ENCODE measurements at places on chromosomes 4 and X.

DNA sequence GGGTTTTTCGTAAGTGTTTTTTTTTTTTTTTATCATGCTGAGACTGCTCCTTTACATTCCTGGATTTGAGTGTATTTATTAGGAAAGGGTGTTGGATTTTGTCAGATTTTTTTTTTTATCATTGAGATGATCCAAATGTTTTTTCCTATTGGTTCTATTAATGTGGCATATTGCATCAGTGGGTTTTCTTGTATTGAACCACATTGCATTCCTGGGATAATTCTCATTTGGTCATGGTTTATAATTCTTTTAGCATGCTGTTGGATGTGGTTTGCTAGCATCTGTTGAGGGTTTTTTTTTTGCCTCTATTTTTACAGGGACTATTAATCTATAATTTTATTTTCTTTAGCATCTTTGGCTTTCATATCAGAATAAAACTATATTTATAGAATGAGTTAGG, 28.8 kb downstream of the COL4A5 start:
- no peak for DNase-seq

DNA sequence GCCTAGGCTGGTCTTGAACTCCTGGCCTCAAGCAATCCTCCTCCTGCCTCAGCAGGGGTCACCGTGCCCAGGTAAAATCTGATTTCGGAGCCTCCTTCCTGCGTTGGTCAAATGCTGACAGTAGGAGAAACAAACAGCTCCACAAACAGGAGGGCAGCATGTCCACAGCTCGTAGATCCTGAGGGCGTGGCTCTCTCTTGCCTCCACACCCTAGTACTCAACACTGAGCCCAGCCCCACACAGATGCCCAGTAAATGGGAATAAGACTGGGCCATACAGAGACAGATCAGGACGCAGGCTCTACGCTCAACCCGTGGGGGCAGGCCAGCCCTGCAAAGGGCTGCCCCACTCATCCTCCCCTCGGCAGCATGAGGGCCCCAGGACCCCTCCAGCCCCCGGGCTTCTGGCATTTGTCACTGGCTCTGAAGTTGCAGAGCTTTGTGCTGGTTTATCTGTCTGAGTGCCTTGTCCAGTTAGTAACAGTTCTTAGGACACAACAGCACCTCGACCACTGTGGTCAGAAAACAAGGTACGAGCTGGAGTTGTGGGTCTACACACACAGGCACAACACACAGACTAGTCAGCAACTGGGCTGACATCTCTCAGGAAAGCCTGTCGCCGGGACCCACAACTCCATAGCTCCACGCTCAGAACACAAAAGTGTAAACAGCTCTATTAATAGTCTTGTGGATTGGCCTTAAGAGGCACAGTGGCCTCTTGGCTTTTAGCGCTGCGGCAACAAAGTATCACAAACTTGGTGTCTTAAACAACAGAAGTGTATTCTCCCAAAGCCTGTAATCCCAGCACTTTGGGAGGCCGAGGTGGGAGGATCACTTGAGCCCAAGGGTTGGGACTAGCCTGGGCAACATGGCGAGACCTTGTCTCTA, 5.2 kb downstream of the TNIP2 start:
- DNase-seq = no peak

- DNase-seq = peak; percentile 16
Observed at GRCh38 chrX:15465347-15465746, 27.8 kb downstream of the PIR start.

DNA sequence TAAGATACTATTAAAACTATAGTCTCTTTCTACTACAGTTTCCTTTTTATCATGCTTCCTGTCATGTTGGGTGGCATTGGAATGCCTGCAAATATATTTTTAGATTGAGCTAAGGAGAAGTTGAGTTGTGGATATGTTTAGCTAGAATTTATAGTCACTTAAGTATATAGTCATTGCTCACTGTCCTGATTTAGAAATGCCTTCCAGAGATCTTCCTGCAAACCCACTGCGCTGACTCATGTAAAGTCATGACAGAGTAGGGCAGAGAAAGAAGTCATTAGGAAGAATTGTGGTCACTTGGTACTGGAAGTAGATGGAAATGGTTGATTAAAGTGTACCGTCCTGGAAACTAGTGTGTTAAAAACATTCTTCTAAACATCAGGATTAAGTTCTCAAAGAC, 490.3 kb upstream of the PABPC4L start:
- no peak for DNase-seq

- no peak for DNase-seq
Observed at GRCh38 chrX:111410590-111411078, 1.4 kb downstream of the DCX start.

DNA sequence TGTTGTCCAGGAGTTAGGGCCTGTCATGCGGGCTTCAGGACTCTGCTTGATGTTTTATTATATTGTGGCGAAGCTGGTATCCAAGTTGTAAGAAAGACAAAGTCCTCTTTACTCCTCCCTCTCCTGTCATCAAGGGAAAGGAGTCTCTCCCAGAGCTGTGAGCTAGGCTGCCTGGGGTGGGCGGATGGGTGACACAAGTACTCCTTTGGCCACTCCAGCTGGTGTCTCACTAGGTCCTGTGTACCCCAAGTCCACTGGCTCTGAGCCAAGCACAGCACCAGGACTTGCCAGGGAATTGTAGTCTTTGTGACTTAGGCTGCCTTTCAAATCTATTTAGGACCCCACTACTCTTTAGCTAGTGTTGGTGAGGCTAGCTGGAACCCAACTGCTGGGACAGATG, 36.7 kb upstream of the RPS6KA6 start:
- DNase-seq = no peak

- DNase-seq = no peak
Observed at GRCh38 chr4:157700898-157701694, 471.7 kb downstream of the GASK1B start.

GRCh38 chr4:108838451-108838850, 75.6 kb upstream of the ETNPPL start:
- no peak for DNase-seq

DNA sequence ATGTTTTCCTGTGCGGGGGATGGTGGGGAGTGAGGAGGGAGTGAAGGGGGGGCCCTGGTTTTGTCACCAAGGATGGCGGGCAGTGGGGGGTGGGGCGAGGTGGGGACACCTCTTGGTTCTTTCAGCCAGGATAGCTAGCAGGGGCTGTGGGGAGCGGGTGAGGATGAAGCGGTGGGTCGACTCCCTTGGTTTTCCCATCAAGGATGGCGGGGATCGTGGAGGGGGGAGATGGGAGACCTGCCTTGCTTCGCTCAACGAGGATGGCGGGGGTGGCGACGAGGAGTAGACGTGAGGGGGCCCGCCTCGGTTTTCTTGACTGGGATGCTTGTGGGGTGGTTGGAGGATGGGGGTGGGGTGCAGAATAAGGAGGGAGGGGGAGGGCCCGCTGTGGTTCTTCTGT, 643 bp downstream of the FHL1 start:
- no peak for DNase-seq

- no peak for DNase-seq
Observed at GRCh38 chr4:24470666-24471485, 113.5 kb downstream of the DHX15 start.

DNA sequence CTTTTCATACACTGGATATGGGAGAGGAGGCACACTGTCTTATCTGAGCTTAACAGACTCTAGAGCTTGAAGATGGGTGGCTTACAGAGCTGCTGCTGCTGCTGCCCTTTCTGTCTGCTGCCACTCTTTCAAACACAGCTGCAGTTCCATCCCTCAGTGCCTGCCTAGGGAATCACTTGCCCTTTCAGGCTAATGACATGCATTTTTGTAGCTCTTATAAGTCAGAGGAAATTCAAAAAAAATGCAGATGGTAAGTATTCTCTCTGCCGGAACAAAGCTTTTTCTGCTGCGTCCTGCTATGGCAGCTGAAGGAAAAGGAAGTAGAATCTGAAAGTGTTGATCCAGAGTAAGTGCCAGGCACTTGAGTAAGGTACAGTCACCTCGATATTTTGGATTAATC, 460.4 kb upstream of the DIAPH2 start:
- DNase-seq = no peak

- no peak for DNase-seq
Observed at GRCh38 chrX:10239611-10240064, 82.9 kb downstream of the CLCN4 start.

DNA sequence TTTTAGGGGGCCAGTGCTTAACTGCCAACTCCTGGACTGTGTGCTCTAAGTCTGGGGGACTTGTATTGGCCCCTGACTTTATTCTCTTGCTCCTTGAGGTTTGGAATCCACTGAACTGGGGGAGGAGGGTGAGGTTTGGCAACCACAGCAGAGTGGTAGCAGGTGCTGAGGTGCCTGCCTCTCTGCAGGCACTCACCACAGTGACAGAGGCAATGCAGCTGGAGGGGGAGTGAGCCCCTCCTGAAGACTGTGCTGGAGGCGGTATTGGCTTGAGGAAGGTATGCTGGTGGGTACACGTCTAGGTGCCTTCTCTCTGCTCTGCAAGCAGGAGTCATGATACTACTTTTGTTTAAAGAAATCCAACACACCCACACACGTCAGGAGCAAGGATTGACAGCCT, 24.6 kb downstream of the CFAP299 start:
- no peak for DNase-seq

- no peak for DNase-seq
Observed at GRCh38 chr4:7399440-7400234, 35.1 kb downstream of the PSAPL1 start.

DNA sequence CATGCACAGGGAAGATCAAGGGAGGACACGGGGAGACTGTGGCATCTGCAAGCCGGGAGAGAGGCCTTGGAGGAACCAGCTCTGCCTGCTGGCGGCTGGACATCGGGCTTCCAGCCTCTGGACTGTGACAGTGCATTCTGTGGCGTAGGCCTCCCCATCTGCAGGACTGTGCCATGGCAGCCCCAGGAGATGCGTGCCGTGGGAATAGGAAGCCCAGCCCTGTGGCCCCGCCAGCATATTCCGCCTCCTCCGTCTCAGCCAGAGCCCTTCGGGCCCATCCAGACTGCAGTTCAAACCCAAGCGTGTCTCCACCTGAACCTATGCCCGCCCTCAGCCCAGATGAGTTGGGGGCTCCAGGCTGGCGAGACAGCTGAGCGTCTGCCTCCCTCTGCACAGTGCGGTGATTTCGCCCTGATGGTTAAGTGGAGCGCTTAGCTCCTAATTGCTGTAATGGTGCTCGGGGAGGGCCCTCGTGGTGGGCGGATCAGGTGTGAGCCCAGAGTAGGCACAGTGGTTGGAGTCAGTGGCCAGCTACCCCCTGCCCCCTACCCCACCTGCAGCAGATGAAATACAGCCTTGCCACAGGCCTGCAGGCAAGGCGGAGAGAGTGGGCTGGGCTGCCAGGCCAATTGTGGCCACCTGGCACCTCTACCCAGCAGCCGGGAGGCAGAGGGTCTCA, 133.9 kb downstream of the HMX1 start:
- no peak for DNase-seq

DNA sequence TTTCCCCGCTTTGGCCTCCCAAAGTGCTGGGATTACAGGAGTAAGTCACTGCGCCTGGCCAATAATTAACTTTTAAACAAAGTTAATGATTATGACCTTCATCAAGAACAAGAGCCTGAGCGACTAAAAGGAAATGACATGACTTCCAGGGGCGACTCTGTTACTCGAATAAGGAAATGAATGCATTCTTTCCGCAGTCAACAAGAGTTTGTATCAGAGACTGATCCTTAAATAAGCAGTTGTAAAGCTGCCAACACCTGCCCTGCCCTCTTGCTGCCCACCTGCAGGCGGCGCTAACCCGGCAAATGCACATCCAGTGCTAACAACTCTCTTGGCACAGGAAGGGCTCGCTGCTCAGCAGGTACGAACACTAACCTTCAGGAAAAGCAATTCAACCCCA, 27.3 kb downstream of the WDR1 start:
- no peak for DNase-seq

DNA sequence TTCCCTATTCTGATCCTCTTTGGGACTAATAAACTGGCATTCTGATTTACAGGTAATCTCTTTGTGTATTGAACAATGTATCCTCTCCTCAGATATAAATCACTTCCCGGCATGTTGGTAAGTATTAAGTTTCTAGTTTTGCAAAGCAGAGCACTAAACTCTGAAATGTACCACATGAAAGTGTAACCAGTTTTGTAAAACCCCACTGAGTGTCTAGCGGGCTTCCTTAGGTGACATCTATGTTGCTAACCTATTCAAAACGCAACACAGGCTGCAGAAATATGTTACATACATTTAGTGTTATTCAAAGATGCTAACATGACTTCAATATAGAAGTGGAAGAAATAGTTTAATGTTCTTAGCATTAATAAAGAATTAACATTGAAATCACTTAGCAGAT, 25.2 kb downstream of the DNAJB14 start:
- DNase-seq = no peak

DNA sequence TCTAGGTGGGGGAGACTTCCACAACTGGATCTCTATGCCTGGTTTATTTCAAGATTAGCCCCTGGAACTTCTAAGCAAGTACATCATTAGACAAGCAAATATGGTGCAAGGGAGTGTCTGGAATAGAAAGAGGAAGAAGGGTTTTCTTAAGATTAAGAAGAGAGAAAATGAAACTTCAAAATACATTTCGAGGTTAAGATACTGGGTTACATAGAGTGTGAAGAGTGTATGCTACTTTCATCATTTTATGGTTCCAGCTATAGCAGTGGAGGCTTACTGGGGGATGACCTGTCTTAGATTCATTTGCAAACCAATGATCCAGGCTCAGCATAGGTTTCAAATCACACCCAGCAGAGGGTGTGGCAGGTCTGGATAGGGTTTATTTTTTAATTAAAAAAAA, 144.4 kb upstream of the GATB start:
- DNase-seq = peak; percentile 33

- DNase-seq = no peak
Observed at GRCh38 chr4:126727461-126727860, 905.3 kb upstream of the INTU start.

- DNase-seq = no peak
Observed at GRCh38 chr4:140099983-140100382, 54.0 kb downstream of the MAML3 start.

- DNase-seq = no peak
Observed at GRCh38 chrX:17005712-17006368, 59.4 kb downstream of the REPS2 start.

GRCh38 chr4:158604369-158604768, 67.3 kb downstream of the C4orf46 start:
- no peak for DNase-seq

GRCh38 chr4:78737035-78737434, 39.1 kb upstream of the BMP2K start:
- peak; percentile 26 for DNase-seq

- no peak for DNase-seq
Observed at GRCh38 chr4:173930329-173930967, 353.0 kb downstream of the FBXO8 start.

GRCh38 chr4:159106636-159107035, 3.8 kb downstream of the RAPGEF2 start:
- DNase-seq = no peak
